ENCODE measurements at places on chromosomes 1 and 21.

DNA sequence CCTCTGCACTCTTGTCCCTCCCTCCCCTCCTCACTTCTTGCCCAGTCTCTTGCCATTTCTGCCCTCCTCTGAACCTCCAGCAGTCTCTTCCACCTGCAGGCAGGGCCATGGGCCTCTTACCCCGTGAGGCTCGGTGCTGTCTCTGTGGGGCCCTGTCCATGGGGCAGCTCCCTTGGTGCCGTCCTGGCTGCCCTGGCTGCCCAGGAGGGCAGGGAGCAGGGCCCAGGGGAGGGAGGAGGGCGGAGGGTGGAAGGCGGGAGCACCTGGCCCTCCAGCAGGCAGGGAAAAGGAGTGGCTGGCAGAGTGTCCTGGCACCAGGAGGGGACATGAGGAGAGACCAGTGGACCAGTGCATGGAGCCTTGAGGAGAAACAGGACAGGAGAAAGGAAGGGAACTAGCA, at the start of gene RORC:
TSS of gene RORC (minus strand) at position 198 of the 400 bp plus-strand sequence. CDS start at position 160, 38 bp downstream.
- no peak for DNase-seq

DNA sequence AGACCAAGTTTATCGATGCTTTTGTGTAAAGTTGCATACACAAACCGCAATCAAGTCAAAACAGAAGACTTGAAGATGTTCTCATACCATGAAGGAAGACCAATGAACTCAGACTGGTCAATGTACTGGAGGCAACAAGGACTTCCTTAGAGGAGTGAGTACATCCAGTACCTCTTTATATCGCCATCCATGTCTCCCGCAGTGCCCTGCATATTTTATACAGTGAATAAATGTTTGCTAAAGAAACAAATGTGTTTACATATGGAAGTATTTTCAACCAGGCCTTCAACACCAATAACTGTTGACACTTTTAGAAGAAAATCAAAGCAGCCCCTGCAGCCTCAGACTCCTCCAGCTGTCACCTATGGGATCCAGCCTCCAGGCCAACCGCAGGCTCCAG, 125.6 kb downstream of the SMYD3 start:
- no peak for DNase-seq

GRCh38 chr1:100394285-100394684, 42.0 kb downstream of the CDC14A start:
- DNase-seq = no peak

DNA sequence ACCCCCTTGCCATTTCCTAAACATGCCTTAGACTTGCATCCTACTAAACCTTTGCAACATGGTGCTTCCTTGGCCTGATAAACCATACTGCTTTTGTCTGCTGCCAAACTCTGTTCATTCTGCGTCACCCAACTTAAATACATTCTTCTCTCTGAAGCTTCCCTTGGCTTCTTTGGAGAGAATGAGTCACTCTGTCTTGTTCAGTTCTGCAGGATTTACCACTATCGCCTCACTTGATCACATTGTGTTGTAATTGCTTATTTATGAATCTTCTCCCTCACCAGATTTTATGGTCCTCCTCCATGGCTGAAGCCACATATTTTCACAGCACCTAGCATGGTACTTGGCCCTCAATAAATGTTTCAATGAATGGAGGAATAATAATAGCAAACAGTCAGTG, 21.7 kb upstream of the TUT4 start:
- no peak for DNase-seq

DNA sequence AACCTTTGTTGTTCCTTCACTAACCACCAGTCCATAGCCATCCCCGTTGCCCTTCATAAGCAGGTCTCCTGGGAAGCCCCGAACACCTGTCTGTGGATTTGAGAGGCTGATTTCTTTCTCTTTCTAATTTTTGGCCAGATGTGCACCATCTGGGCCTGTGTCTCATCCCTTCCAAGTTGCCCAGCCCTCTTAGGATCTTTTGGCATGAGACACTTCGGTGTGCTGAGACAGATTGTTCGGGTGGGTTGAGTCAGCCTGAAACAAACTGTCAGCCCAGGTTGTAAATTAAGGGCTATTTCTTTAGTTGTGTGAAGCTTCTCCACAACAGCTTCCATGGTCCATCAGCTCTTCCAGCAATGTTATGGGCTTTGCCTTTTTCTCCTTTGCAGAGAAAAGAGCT, 1.4 kb upstream of the DNAJC11 start:
- no peak for DNase-seq

DNA sequence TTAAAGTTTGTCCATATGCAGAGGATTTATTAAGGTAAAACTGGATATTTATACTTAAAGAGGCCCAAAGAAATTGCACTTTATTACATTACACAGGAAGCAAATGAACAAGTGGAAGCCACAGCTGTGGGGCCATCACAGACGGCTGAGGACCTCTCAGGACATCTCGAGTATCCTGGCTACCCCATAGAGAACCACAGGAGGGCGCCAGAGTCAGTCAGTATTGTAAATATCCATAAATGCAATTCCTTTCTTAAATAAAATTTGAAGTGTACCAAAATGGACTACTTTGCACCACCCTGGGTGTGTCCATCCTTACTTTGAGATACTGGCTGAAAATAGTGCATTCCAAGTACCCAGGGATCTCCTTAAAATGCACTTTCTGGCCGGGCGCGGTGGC, 257.2 kb downstream of the MRPL39 start:
- no peak for DNase-seq

- DNase-seq = no peak
Observed at GRCh38 chr1:2267862-2268261, 39.7 kb downstream of the SKI start.

GRCh38 chr1:183103147-183103546, 79.9 kb downstream of the LAMC1 start:
- DNase-seq = no peak

DNA sequence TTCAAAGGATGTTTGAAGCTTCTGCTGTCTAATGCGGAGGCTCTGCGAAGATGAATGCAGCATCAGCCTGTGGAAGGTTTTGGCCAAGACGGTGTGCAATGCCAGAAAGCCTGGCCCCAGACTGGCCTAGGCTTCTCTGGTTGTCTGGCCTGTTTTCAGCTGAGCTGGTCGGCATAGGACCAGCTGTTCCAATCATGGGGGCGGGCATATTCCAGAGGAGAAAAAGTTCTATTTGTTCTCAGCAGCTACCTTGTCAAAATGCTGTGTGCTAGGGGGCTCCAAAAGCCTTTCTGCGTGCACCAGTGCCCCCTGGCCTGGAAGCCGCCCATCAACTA, 57.6 kb downstream of the TGFB2 start:
- no peak for DNase-seq

- no peak for DNase-seq
Observed at GRCh38 chr1:110067479-110067892, 3.0 kb downstream of the ALX3 start.

DNA sequence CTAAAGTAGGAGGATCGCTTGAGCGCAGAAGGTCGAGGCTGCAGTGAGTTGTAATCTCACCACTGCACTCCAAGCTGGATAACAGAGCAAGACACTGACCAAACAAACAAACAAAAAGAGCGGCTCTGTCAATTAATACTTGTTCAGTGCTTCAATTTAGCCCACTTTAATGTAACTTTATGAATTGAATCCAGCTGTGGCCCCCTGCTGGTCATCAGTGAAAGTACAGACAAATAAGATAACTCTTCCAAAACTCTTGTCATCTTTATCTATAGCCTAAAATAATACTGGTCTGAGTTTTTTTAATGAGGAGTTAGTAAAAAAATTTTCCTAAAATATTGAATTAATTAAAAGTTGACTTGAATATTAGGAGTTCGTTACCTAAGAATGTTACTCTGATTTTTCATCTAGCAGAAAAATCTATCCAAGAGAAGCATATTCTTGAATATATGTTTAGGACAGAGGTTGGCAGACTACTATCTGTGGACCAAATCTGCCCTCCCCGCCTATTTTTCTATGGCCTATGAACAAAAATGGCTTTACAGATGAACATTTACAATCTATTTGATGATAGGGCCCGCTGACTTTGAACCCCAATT, 26.1 kb downstream of the ATP5PF start:
- peak; percentile 46 for DNase-seq

GRCh38 chr1:83799594-83799993, 199.3 kb downstream of the TTLL7 start:
- no peak for DNase-seq

GRCh38 chr1:247822060-247822459, 1.9 kb downstream of the OR14A16 start:
- DNase-seq = no peak

GRCh38 chr21:39265603-39266002, 47.8 kb downstream of the BRWD1 start:
- DNase-seq = no peak

DNA sequence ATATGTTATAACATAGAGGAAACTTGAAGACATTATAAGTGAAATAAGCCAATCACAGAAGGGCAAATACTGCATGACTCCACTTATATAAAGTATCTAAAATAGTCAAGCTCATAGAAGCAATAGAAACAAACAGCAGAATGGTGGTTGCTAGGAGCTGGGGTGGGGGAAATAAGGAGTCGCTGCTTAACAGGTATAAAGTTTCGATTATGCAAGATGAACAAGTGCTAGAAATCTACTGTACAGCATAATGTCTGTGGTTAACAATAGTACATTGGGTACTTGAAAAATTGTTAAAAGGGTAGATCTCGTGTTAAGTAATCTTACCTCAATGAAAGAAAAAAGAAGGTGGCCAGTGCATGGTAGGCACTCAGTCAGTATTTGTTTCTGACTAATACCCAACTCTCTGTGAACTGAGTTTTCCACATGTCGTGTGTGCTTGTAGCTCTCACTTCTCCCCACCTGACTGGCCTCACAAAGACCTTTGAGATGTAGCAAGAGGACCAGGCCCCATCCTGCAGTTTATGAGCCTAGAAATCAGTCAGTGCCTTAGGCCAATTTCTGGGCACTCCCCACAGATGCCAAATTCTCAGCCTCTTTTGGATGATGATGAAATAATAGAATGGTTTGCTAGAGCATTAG, 14.7 kb upstream of the SPRR5 start:
- no peak for DNase-seq

DNA sequence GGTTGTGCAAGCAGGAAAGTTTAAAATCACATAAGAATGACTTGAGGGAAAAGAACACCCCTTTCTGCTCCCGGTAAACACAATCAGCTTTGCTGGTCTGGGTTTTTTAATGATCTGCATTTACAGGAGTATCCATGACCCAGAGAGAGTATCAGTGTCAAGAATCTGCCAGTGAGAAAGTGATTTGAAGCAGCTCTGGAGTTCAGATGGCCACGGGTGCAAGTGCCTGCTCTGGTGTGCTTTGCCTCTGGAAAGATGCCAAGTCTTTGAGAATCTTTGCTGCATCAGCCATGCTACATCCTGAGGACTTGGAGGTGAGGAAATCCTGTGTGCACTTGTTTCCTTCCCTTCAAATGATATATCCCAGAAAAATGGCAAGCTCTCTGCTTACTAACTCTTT, 18.6 kb upstream of the MYSM1 start:
- DNase-seq = no peak

DNA sequence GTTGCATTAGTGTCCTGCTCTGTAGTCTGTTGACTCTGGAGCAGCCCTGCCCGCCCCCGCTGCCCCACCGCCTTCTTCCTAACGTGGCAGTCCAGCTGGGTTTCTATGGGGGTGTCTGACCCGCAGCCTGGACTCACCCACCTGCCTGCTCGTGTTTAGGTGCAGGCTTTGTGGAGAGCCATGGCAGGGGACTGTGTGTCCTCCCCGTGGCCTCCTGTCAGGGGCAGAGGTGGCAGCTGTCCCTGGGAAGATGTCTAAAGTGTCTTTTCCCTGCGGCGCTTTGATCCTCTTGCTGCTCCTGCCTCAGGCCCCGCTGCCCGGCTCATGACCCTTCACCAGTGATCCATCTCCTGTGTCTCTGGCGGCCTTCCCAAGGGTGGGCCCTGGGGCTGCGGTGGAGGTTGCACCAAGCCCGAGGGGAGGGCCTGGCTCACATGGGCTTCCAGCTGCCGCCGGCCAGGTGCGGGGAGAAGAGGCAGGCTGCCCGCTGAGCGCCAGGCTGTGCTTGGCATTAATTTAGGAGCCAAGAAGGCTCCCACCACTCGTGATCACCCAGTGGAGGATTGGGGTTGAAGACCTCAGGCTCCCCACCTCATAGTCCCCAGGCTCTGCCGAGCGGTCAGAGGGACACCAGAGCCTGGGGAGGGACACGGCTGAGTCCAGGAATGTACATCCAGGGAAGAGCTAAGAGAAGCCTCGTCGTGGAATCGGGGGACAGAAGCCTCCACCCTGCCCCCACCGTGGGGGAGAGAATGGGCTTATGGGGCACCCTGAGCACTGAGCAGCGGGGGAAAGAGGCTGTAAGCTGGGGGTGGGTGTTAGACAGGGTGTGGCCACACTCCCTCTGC, 44.1 kb downstream of the COL18A1 start:
- no peak for DNase-seq

GRCh38 chr1:116532671-116533428, 38.0 kb downstream of the CD58 start:
- DNase-seq = no peak

DNA sequence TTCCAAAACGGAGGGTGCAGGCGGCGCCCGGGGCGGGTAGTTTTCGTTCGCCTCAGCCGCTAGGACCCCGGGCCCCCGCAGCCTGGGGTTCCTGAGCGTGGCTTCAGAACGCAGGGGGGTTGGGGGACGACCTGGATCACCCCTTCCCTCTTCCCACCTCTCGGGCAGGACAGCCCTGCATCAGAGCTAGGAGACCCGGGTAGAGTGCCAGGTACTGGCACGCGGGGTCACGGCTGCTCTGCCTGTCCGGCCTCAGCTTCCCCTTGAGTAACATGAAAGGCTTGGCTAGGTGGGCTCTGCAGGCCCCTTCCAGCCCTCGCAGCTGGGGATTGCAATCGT, 484 bp downstream of the DFFB start:
- DNase-seq = no peak

- DNase-seq = no peak
Observed at GRCh38 chr1:78061825-78062523, 16.2 kb downstream of the GIPC2 start.

DNA sequence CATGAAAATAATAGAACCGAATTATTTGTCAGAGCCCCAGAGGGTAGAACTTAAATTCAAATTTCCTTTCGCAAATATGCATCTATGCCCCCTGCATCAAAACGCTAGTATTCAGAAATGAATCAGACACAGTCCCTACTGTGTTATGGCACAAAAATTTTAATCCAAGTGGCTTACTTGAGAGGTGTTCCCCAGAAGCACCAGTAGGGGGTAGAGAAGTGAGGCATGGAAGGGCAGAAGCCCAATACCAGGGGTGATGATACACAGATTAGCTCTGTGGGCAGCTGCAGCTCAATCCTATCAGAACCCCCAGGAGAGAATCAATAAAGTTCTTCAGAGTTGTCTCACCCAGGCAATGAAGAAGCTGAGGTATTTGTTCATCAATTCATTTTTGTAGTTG, 342.2 kb downstream of the OMA1 start:
- no peak for DNase-seq

DNA sequence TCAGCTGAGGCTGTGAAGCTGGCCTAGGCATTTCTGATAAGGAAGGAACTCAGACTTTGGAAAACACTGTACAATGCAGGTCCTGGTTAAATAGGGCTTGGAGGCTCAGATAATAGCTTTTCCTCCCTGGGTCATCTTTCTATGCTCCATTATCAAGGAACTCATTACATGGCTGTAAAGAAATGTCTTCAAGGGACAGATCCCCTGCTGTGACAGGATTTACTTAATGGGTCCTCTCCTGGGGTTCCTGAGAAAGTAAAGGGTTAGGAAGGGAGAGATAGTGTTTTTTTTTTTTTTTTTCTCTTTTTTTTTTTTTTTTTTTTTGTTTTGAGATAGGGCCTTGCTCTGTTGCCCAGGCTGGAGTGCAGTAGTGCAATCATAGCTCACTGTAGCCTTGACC, 14.1 kb upstream of the SVBP start:
- DNase-seq = no peak
